ENCODE measurements at places on chromosomes 11 and 22. TPM values are rescaled to one million over a fixed set of nuclear protein-coding genes. Genes with fewer than 3 reads are reported as not detected.

DDIAS gene
- total RNA-seq, result 3.1 TPM

FOLR2 gene
- 27.7 TPM for total RNA-seq

FXYD2 gene
- total RNA-seq, result 4.7 TPM

PRMT3 gene
- total RNA-seq, result 14.2 TPM

APOL5 gene
- not detected for total RNA-seq

LTBP3 gene
- 280 TPM for total RNA-seq

MGAT3 gene
- 11.0 TPM for total RNA-seq

MMP8 gene
- total RNA-seq, result 0.42 TPM

All from aorta (tissue), 5 donors.